ENCODE measurements at places on chromosomes 16 and 17. TPM values are rescaled to one million over a fixed set of nuclear protein-coding genes. Genes with fewer than 3 reads are reported as not detected.

DNA sequence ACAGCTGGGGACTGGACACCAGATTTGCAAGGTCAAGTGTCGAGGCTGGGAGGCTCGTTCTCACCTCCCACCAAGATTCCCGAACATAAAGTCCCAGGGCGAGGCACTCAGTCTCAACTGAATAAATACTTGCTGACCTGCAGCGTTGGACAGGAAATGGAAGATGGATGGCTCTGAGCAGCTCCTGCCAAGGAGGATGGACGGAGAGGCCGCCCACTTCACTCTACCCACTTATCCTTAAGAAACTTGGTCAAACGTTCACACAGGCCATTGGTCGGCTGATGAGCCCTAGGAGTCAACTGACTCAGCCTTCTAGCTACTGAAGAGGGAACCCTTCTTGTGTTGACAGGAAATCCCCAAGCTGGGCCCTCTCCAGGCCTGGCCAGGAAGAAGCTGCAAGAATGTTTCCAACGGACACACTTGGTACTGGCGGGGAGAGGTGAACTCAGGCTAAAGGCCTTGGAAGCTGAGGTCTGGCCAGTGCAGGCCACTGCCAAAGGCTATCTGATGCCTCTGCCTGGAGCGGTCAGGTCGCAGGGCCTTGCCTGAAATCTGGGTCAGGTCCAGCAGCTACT, 50.0 kb downstream of the VAC14 start:
- DNase-seq, result peak; percentile 88

GRCh38 chr16:87939562-87940423, 3.5 kb upstream of the CA5A start:
- no peak for DNase-seq

DNA sequence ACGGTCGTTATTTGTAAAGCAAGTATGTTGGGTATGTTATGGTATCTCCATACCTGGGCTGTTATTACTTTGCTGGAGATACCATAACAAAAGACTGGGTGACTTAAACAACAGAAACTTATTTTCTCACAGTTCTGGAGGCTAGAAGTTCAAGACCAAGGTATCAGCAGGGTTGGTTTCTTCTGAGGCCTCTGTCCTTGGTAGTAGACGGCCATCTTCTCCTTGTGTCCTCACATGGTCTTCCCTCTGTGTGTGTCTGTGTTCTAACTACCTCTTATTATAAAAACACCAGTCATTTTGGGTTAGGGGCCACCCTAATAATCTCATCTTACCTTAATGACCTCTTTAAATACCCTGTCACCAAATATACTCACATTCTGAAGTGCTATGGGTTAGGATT, 33.2 kb upstream of the MRTFB start:
- DNase-seq, result no peak

HCRT gene
- not detected for total RNA-seq

GRCh38 chr17:79027925-79028491, 4.0 kb downstream of the C1QTNF1 start:
- no peak for DNase-seq

PARD6A gene
- total RNA-seq, result 2.3 TPM

- no peak for DNase-seq
Observed at GRCh38 chr16:85083051-85083639, 29.1 kb downstream of the CIBAR2 start.

DNA sequence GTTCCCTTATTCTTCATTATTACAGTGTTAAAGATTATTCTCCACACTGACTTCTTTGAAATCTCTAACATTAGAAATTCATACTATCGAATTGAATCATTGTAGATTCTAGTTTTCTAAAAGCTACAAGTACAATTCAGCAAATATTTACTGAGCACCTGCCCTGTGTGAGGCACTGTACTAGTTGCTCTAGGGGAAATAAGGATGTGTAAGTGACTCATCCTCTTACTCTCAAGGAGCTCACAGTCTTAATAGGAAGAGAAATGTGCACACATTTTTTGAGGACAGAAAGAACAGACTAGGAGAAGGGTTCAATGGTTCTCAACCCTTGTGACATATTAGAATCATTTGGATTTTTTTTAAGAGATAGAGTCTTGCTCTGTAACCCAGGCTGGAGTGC, 7.7 kb upstream of the SLFN12L start:
- no peak for DNase-seq

ARHGDIG gene
- total RNA-seq, result 0.13 TPM

GRCh38 chr17:8459831-8460230, 24.1 kb downstream of the NDEL1 start:
- no peak for DNase-seq

- peak; percentile 27 for DNase-seq
Observed at GRCh38 chr17:10316801-10317542, 55.8 kb downstream of the MYH13 start.

GRCh38 chr16:20880867-20881502, 19.2 kb downstream of the DCUN1D3 start:
- DNase-seq, result no peak

DNA sequence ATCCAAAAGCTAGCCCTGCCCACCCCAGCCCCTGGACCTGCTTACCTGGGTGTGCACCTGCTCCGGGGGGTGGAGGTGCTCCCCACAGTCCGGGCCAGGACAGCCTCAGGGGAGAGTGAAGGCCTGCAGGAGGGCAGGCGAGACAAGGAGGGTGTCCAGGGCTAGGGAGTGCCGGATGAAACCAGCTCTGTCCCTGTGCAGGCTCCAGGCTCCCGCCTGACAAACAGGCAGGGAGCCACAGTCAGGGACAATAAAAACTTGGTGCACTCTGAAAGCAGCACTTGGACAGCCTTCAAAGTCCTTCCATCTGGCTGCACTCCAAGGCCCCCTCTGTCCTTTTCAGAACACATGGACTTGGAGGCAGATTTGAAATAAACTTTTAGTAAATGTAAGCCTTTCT, 3.9 kb downstream of the PAQR4 start:
- DNase-seq, result no peak

DNA sequence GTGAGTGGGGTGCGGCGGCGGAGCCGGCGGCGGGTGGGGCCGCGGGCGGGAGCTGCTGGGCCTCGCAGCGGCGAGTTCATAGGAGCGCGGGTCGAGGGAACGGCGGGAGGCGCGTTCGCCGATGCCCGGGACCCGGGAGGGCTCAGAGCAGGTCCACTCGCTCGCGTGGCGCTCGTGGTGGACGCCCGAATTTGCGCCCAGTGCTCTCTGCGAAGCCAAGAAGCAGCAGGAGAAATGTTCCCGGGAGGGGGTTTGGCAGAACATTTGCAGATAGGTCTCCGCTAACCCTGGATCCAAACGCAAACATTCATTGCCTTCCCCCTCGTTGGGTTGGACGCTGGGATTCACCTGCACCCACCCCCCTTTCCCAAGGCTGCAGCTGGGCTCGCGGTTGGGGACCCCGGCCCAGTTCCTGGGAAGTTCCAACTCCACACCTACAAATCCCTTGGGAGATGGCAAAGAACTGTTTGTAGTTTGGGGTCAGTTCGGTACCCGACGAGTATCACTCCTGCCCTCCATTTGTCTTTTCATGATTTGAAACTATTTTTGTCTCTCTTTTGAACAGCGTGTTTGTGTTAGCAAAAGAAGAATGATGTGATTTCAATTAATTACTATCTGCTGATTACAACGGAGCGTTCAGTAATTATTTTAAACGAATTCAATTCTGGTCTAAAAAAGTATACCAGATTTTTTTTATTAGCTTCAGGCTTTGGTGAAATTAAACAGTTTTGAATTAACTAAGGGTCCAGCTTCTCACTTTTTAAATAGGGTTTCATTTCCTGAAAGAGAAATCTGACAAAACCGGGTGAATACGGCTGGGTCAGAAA, 2.3 kb downstream of the NTN1 start:
- no peak for DNase-seq

- DNase-seq, result no peak
Observed at GRCh38 chr16:84933774-84934631, 77.3 kb downstream of the ZDHHC7 start.

DNA sequence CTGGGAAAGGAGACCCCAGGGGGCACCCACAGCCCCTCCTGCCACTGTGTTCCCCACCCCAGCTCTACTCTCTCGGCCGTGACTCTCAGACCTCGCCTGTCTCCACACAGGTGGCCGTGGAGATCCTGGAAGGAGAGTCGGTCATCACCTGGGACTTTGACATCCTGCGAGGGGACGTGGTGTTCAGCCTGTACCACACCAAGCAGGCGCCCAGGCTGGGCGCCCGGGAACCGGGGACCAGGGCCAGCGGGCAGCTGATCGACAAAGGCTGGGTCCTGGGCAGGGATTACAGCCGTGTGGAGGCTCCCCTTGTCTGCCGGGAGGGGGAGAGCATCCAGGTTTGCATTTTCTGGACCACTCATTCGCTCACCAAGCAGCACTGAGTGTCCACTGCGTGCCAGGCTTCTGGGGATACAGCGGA, 25.4 kb downstream of the NAGPA start:
- no peak for DNase-seq

BAIAP3 gene
- total RNA-seq, result 1.6 TPM

DNA sequence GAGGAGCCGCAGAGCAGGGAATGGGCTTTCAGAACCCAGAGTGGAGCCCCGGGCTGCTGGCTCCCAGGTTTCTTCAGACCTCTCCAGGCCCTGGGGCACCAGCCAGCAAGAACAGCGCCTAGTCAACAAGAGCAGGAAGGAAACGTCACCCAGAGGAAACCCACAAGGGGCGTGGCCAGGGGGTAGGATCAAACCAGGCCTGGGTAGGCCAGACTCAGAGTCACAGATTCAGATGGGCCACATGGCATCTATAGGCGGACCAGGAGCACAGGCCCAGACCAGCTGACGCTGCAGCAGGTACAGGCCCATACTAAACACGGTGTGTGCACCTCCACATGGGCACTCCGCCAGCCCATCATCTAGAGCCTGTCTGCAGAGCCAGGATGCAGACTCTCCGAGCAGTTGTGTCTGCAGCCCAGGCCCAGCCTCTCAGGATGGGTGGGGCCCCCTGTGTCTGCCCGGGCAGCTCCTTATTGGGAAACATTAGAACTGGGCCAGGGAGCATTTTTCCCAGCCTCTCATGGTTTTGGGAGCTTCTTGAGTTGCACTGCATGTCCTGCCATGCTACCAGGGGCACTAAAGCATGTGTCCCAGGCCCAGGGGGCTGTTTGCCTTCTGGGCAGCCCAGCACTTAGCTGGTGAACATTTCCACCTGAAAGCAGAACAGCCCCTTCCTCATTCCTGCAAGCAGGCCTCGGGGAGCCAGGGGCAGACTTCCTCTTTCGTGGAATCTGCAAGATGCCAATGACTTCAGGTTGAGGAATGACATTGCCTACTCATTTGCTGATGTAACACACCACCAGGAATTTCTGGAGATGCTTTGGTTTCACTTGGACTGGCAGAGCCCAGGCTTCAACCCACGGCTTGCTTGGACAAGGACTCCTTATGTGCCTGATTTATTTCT, at the start of gene NLRP1:
NLRP1 (minus strand) TSS at position 127 of the 904 bp plus-strand sequence. CDS start 552 bp downstream, outside the sequence.
- peak; percentile 92 for DNase-seq

DNA sequence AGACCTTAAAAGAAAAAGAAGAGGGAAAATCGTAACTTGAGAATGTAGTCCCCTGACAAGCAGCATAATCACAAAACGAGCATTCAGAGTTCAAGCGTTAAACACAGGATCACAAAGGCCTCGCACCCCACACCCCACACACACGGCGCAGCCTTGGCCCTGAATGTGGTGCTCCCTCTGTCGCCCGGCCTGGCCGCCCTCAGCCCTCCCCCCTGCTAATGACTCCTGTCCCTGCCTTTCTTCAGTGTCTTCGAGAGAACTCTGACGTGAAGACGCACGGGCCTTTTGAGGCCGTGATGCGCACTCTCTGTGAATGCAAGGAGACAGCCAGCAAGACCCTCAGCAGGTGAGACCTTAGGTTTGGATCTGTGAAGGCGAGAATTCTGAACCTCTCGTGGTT, 47.5 kb upstream of the ENDOV start:
- no peak for DNase-seq

DNA sequence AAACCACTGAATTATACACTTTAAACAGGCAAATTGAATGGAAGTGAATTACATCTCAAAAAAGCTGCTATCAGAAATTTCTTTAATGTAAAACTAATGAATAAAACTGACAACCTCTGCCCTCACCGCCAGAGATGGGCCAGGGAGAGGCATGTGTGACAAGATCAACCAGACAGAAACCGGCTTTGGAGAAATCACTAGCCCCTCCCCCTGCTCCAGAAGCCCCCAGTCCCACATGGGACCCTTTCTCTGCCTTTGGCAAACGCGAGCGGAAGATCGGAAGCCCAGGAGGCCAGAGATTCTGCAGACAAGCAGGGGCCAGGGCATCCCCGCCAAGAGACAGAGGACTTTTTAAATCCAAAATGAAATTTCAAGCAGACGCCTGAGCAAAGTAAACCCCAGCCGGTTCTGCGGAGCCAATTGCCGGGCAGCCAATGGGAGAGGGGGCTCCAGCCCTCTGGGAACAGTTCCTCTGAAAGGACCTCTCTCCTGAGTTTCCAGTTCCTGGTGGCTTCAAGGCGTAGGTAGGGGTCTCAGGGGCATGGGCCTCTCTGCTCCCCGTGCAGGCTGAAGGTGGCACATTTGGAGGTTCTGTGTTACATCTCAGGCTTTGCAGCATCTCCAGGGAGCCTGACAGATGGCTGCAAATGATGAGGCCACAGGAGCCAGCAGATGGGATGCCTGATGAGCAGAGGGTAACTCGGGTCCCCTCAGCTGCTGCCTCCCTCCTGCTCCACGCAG, 118.1 kb downstream of the GSG1L start:
- no peak for DNase-seq

DNA sequence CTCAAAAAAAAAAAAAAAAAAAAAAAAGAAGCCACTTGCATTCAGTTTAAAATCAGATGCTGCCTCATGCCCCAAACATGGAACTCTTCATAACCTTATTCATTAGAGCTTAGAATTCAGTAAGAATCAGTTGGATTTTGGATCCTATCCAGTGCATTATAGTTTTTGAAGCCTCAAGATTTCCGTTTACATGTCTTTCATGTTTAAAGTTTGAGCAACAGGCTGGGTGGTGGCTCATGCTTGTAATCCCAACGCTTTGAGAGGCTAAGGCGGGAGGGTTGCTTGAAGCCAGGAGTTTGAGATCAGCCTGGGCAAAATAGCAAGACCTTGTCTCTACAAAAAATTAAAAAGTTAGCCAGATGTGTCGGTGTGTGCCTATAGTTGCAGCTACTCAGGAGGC, 55.0 kb downstream of the SNTB2 start:
- no peak for DNase-seq

TGFB1I1 gene
- 26.2 TPM for total RNA-seq

- no peak for DNase-seq
Observed at GRCh38 chr17:9003355-9004131, 17.8 kb upstream of the NTN1 start.

GRCh38 chr17:59714255-59714654, 6.8 kb downstream of the VMP1 start:
- DNase-seq, result no peak

GUCY2D gene
- not detected for total RNA-seq

- peak; percentile 21 for DNase-seq
Observed at GRCh38 chr17:32006957-32007462, at the start of gene LRRC37B. Gene LRRC37B, plus strand, starts transcription at chr17:32007383. Its CDS starts 14,010 bp downstream, at chr17:32021393.

FBXW10B gene
- total RNA-seq, result not detected

TBC1D3I gene
- total RNA-seq, result under 0.01 TPM

ENPP7 gene
- not detected for total RNA-seq

- DNase-seq, result no peak
Observed at GRCh38 chr16:85204242-85205010, 92.2 kb upstream of the CIBAR2 start.

DNA sequence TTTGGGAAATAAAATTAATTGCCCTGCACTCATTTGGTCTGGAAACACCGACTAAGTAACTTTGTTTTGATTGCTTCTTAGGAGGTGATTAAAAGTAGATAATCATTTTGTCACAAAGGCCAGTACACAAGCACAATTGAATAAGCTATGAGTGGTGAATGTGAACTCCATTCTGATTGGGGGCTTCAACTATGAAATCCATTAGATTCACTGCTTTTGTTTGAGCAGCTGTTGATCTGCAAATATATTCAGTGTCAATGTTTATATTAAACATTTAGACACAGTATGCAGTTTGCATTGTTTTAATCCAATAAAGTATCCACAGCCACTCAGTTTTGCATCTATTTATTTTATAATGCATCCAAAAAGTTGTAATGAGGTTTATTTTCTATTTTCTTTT, 817.5 kb downstream of the CDH11 start:
- no peak for DNase-seq

Data from dermis microvascular lymphatic vessel endothelial cell (primary cell).